ENCODE measurements at places on chromosomes 2 and 18. TPM values are rescaled to one million over a fixed set of nuclear protein-coding genes. Genes with fewer than 3 reads are reported as not detected.

Gene ESPNL
- not detected for total RNA-seq

Gene KANSL1L
- total RNA-seq, result 39.6 TPM

DNA sequence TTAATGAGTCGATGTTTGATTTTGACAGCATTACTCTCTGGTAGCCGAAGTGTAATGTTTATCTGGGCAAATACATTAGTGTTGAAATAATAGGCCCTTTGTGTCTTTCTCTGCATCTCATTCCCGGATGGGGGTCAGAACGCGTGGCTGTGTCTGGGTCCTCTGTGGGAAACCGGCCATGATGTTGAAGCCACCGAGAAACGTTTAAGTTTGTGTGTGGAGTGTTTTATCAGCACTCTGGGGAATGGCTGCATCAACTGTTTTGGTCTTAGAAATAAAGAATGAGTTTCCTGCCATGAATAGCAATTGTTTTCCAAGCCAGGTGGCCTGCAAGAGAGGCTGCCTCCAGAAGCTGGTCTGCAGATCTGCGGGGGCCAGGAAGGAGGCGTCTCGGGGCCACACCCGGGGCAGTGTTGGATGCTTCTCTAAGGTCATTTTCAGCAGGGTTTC, 69.7 kb downstream of the RNF144A start:
- no peaks in the 10 kb centered on the region for H3K4me1 ChIP-seq
- DNase-seq, result no peak
- H3K27me3 ChIP-seq, result no peaks in the 10 kb centered on the region
- H3K27ac ChIP-seq, result no peak overlapping the region

- H3K27ac ChIP-seq, result no peak overlapping the region
- no peaks in the 10 kb centered on the region for H3K27me3 ChIP-seq
- no peaks in the 10 kb centered on the region for H3K36me3 ChIP-seq
- no peaks in the 10 kb centered on the region for H3K4me1 ChIP-seq
- no peak overlapping the region for H3K4me3 ChIP-seq
- DNase-seq, result no peak
Measured at GRCh38 chr2:8857709-8858108, 20.3 kb upstream of the KIDINS220 start.

DNA sequence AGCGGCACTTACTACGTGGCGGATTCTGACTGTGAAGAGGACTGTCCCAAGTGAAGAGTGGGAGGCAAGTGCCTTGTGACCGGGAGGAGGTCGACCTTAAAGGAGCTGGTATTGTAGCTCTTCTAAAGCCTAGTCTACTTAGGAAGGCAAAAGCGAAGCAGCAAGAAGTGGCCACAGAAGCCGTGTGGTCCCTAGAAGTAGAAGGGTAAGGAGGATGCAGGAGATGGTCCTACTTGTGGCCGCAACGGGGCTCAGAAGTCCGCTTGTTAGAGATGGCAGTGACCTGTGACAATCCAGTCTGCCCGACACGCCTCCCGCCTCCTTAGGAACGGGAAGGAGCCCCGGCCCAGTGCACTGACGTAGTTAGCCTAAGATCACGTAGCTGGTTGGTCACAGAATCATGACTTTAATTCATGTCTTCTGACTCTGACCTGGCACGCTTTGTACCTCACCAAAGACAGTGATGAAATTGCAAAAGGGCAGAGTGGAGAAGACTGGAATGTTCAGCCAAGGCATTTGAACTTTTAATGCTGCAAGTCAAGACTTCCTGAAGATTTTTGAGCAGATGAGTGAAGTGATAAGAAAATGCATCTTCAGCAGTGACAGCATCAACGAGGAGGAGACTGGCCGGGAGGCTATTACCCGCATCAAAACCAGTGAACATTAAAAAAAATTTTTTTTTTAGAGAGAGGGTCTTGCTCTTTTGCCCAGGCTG, 749 bp upstream of the EIF2AK3 start:
- no peaks in the 10 kb centered on the region for H3K4me1 ChIP-seq
- peak; percentile 98 for DNase-seq
- peak overlapping the region; percentile 64 for H3K4me3 ChIP-seq
- peak overlapping the region; percentile 97 for H3K27ac ChIP-seq
- no peaks in the 10 kb centered on the region for H3K36me3 ChIP-seq

- H3K4me1 ChIP-seq, result no peaks in the 10 kb centered on the region
- H3K27ac ChIP-seq, result no peak overlapping the region
- no peak overlapping the region for H3K4me3 ChIP-seq
- DNase-seq, result no peak
Measured at GRCh38 chr2:180669016-180669415, 311.4 kb upstream of the UBE2E3 start.
